ENCODE measurements at places on chromosomes 4 and X.
A peak's percentile ranks its signal among the peaks of the same experiment; 100 is the strongest.

- DNase-seq = no peak
Measured at GRCh38 chr4:95869961-95870500, 30.1 kb downstream of the PDHA2 start.

- DNase-seq = no peak
Measured at GRCh38 chr4:175125410-175126068, 207.4 kb downstream of the ADAM29 start.

- no peak for DNase-seq
Measured at GRCh38 chr4:14716691-14717090, 285.6 kb upstream of the CPEB2 start.

DNA sequence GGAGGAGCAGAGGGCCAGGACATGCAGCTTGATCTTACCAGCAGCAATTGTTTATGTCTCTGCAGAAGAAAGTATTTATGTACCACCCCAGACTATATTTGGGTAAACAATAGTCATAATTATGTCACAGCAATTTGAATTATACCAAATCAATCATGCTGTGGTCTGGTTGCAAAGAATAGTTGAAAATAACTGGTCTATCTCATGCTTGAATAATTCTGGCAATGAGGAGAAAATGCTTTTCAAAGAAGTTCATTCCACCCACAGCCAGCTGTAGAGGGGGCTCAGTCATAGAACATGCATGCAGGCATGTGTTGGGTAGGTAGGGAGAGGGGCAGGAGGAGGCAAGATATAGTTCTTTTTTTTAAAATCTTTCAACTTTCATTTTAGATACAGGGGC lies 399.2 kb downstream of the IL15 start:
- DNase-seq = peak; percentile 13

DNA sequence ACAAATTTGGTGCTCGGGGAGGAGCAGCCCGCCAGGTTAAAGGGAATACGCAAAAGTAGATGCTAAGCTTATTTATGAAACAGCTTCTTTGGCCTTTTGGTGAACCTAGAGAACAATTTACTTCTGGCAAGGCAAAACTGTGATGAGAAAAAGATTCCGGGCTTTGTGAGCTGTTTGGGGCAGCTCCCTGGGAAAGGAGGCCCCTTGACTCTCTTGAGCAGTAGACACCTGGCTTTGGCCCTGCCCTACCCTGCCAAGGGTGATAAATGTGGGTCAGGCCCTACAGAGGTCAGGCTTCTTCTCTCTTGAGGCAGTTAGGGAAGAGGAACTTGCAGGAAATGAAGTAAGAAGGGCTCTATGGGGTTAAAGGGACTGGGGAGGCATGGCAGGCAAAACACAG lies 509.6 kb downstream of the MID1IP1 start:
- DNase-seq = no peak

- DNase-seq = no peak
Measured at GRCh38 chr4:129167640-129168260, 71.8 kb downstream of the C4orf33 start.

DNA sequence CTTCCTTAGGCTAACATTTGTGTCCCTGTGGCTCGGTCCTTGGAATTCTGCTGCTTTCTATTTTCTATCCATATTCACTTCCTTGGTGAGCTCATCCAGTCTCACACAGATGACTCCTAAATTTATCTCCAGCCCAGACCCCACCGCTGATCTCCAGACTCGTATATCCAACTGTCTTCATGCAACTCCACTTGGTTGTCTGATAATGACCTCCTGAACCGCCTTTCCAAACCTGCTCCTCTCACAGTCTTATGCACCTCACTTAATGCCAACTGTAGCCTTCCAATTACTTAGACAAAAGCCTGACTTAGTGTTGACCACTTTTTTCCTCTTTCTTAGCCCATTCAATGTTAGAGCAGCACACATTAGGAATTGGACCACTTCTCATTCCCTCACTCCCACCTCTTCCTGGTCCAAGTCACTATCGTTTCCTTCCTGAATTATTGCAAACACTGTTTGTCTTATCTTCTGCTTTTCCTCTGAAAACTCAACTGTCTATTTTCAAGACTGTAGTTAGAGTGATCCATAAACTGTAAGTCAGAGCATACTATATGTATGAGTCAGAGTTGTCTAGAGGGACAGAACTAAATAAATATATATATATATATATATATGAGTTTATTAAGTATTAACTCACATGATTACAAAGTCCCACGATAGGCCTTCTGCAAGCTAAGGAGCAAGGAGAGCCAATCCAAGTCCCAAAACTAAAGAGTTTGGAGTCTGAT lies 292.5 kb downstream of the UNC5C start:
- DNase-seq = no peak

DNA sequence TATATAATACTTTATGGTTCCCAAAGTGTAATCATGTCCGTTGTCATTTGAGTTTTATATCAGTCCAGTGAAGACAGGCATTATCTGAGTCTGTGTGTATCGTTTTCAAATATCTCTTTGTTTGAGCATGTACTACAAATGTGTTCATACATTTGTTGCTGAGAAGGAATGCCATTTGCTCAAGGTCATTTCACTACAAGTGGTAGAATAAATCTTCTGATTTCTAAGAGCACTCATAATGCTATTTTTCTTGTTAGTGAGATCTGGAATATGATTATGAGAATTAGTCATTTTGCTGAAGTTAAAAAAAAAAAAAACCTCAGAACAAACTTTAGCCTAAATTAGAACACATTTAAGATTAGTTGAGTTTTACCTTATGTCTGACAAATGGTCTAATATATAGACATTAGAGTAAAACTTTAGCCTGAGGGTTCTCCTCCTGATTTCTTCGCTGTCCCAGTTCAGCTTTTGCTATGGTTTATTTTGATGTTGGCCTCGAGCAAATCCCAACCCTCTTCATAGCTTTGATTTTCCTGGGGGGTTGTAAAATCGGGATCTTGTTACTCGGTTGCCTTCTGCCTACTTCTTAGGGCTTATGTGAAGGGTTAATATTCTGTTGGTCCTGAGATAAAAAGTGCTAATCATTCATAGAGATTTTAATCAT lies 87.1 kb downstream of the TMEM131L start:
- DNase-seq = no peak

DNA sequence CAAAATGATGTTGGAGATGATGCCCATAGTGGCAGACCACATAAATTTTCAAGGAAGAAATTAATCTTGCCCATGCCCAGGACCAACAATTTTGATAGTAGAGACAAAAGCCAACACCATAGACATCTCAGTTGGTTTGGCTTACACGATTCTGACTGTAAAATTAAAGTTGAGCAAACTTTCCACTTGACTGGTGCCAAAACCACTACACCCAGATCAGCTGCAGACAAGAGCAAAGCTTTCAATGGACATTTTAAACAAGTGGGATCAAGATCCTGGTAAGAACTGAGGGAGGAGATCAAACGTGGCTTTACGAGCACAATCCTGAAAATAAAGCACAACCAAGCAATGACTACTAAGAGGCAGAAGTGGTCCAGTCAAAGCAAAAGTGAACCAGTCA lies 90.7 kb downstream of the PAPSS1 start:
- peak; percentile 13 for DNase-seq

GRCh38 chrX:107764845-107765608 lies 10.6 kb downstream of the TSC22D3 start:
- no peak for DNase-seq

Data from AG20443 (cell line).